ENCODE measurements at places on chromosomes 3 and 15.

- no peak for DNase-seq
These were observed 264.1 kb upstream of the SLCO3A1 start for GRCh38 chr15:91589360-91589759.

- DNase-seq = no peak
These were observed 61.3 kb upstream of the SLC6A6 start for GRCh38 chr3:14340960-14341708.

DNA sequence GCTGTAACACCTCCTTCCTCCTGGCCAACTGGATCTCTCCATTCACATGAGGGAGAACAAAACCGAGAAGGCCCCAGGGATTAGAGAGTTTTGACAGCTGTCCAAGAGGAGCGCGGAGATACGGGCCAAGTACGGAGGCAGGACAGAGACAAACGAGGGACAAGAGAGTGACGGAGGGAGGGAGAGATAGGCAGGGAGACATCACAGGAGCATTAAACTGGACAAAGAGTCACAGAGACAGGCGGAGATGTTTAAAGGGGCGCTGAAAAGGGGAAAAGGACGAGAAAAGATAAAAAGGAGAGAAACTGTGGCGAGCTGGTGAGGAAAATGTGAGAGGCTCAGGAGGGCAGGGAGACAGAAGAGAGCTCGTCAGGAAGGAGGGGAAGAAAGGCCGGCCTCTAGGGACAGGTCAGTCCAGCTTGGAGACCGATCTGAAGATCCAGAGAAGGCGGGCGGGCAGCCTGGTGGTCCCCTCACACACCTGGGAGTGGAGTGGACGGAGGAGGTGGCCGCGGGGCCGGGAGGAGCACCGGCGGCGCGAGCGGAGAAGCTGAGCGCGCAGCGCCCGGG lies 40.5 kb upstream of the ROPN1 start:
- DNase-seq = no peak

DNA sequence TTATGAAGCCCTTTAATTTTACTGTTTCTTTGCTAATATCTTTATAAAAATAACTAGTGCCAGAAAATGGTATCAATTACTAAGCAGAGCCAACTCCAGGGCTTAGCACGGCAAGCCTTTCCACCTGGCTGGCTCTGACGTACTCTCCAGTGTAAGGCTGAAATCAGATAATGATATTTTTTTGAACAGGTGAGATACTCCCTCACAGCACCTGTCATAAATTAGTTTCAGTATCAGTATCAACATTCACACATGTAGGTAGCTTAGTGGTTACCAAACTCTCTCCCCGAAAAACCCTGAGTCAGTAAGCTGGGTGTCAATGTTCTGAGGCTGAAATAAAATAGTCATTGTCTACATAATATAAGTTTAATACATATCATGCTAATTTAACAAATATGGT lies 710.1 kb downstream of the SQOR start:
- DNase-seq = no peak

- no peak for DNase-seq
These were observed 27.4 kb upstream of the PLA2G4E start for GRCh38 chr15:42048080-42048820.

DNA sequence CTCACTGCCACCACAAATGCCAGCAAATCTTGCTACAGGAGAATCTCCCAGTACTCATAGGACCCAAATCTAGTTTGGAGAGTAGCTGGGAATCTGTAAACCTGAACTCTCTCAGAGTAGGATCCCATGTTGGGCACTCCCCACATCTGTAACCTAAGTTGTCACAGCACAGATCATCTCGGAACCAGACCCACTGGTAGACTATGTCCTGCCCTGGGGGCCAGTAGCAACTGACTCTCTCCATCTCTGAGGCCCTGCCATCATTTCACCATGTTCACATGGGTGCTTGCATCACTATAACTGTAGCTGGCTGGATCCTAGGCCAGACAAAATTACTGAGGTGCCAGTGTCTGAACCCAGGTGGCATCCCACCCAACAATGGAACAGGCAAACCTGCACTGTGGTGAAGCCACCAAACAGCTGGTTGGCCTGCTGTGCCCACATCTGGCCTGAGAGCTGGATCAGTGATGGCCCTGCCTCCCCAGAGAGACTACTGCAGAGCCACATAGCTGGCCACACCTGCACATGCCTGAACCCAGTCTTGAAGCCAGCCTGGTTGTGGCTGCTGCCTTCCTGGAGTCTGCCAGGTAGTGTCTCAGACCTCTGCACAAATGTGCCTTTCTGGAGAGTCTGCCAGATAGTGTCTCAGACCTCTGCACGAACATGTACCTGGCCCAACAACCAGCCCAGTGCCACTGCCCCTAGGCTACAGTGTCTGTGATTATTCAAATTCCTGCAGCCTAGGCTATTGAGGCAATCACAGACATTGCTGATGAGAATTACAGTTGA lies 82.0 kb downstream of the ISL2 start:
- DNase-seq = no peak

GRCh38 chr3:165803471-165803870 lies 33.8 kb downstream of the BCHE start:
- no peak for DNase-seq

GRCh38 chr3:57949785-57950615 lies 58.2 kb upstream of the FLNB start:
- no peak for DNase-seq

DNA sequence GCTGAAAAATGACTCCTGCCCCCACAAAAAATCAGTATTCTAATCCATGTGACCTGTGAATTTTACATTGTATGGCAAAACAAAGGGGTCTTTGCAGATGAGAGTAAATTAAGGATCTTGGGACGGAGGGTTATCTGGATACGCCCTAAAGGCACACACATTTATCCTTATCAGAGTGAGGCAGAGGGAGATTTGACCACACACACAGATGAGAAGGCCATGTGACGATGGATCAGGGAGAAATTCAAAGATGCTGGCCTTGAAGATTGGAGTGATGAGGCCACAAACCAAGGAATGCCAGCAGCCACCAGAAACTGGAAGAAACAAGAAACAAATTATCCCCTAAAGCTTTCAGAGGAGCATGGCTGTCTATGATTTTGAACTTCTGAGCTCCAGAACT lies 288.5 kb downstream of the XXYLT1 start:
- DNase-seq = no peak

DNA sequence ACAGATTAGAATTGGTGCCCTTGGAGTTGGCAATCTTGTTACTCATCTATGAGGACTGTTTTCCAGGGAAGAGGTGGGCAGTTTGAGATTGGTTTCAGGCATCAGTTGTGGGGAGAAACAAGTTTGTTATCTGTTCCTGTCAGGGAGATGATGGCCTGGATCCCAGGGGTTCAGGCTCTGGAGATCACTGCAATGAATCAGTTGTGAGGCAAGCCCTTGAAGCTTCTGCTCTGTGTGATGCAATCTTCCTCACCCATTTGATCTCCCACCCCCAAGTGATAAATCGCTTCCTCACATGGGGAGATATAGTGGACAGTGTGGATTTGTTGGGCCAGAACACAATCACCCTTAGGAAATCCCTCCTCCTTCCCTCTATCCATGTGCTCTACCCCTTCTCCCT lies 276.6 kb upstream of the LRTM1 start:
- DNase-seq = no peak

GRCh38 chr3:861721-862120 lies 231.1 kb upstream of the CNTN6 start:
- no peak for DNase-seq

GRCh38 chr15:74315626-74316025 lies 51.8 kb downstream of the CYP11A1 start:
- DNase-seq = no peak

GRCh38 chr3:155428563-155428962 lies 135.1 kb upstream of the STRIT1 start:
- no peak for DNase-seq

- DNase-seq = no peak
These were observed 95.8 kb upstream of the GOLGA8J start for GRCh38 chr15:29986946-29987345.

DNA sequence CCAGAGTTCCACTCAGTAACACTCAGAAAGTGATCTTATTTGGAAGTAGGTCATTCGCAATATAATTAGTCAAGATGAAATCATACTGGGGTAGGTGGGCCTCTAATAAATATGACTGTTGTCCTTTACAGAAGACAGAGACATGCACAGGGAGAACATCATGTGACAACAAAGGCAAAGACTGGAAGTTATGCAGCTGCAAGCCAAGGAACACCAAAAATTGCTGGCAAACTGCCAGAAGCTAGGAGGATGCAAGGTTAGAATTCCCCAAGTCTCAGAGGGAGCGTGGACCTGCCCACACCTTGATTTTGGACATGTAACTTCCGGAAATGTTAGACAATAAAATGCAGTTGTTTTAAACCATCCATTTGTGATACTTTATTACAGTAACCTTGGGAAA lies 471.5 kb upstream of the AGTR1 start:
- DNase-seq = no peak

- DNase-seq = no peak
These were observed 107.1 kb downstream of the SRGAP3 start for GRCh38 chr3:9142362-9142761.

- no peak for DNase-seq
These were observed at the start of gene BCHE for GRCh38 chr3:165837058-165837525. Gene BCHE (minus strand): TSS chr3:165837423. CDS start chr3:165831033, 6,390 bp downstream.

DNA sequence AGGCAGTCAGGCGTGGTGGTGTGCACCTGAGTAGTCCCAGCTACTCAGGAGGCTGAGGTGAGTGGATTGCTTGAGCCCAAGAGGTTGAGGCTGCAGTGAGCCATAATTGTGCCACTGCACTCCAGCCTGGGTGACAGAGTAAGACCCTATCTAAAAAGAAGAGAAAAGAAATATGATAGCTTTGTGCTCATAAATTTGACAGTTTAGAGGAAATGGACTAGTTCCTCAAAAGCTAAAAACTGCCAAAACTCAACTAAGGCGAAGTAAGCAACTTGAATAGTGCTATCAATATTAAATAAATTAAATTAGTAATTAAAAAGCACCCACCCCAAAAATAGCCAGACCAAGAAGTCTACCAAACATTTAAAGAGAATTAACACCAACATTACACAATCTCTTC lies 24.5 kb upstream of the SLC15A2 start:
- no peak for DNase-seq

DNA sequence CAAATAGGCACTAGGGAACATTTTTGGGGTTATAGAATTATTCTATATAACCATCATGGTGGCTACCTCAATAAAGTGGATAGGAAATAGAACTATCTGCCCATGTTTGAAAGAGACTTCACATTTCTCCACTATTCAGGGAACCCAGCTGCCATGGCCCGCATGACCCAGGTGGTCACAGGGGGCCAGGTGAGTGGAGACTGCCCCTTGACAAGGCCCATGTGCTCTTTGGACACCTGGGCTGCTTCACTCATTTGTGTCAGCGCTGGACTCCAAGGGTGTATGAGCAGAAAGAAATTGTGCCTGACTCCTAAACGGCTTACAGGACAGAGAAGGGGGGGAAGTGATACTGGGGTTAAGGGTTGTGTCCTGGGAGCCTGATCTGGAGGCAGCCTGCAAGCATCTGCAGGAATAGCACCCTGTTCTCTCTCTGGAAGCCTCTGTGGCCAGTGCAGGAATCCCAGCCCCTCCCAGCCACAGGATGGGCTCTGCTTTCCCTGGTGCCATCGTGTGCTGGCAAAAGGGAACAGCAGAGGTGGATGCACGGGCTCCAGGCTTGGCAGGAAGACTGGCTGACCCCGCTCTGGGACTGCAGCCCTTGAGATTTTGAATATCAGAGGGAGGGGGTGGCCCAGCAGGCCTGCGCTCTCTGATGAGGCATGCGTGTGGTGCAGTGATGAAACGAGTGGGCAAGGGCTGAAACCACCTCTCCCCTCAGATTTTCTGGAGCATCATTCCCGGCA lies 9.1 kb upstream of the C3orf22 start:
- DNase-seq = no peak

- no peak for DNase-seq
These were observed 16.9 kb downstream of the POPDC2 start for GRCh38 chr3:119643528-119643927.

- no peak for DNase-seq
These were observed 39.0 kb downstream of the ESYT3 start for GRCh38 chr3:138473391-138473790.

- no peak for DNase-seq
These were observed 40.3 kb upstream of the BNC1 start for GRCh38 chr15:83324799-83325198.

DNA sequence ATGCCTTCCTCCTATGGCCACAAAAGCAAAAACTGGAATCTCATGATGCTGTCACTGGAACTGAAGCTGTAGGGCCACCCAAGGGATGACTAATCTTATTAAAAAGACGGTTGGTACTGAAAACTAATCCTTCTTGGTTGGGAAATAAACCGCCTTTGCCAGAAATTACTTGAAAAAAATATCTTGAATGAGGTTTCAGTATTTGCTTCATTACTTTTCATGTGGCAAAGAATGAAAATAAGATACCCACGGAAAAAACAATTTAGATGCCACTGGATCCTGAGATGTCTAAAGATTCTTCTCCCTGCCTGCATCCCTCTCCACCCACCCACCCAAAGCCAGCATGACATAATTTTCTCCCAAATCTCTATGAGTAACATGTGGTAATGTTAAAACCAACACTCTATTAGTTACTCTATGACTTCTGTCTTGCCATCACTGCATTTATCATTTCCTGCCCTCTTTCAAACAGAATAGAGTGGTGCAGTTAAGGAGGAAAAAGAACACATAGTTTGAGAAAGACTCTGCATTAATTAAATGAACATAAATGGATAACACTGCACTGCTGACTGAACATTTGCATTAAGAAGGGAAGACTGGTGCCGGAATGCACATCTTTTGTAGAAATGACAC lies 111.8 kb upstream of the DPH6 start:
- DNase-seq = no peak

GRCh38 chr3:57803647-57804081 lies 47.6 kb downstream of the SLMAP start:
- no peak for DNase-seq

DNA sequence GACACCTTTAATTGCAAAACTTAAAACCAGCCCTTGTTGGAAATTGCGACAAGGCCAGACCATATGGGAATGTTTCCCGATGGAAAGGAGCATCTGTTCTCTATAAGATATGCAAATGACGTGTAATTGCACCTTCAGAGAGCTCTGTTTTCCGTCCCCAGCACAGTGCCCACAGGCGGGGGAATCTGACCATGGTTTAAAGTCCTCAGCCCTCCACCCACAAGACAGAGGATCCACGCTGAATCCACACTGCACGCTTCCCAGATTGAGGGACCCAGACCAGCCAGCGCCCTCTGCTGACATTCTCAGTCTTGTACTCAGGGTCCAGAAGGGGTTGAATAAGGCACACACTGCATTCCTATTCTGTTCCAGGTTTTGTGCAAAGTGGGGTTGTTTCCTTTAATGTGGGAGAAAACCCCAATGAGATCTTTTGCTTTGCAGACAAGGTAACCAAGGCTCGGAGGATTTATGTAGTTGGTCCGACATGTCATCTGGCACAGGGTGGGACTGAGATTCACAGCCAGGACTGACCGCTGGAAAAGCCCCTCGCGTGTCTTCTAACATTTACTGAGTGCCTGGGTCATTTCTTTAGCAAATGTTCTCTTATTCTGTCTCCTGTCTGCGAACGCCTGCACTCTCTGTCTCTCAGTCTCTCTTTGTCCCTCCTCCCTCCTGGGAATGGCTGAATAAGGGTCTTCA lies 36.8 kb upstream of the KLHL25 start:
- DNase-seq = no peak

GRCh38 chr15:83340087-83340486 lies 55.6 kb upstream of the BNC1 start:
- DNase-seq = no peak
